ENCODE measurements at places on chromosomes 13 and 19. TPM values are rescaled to one million over a fixed set of nuclear protein-coding genes. Genes with fewer than 3 reads are reported as not detected.

GRCh38 chr19:10104665-10105508 is 1.3 kb upstream of the PPAN start:
- DNase-seq, result no peak

- DNase-seq, result no peak
These were observed 199.2 kb downstream of the DLEU7 start for GRCh38 chr13:50644081-50644871.

DNA sequence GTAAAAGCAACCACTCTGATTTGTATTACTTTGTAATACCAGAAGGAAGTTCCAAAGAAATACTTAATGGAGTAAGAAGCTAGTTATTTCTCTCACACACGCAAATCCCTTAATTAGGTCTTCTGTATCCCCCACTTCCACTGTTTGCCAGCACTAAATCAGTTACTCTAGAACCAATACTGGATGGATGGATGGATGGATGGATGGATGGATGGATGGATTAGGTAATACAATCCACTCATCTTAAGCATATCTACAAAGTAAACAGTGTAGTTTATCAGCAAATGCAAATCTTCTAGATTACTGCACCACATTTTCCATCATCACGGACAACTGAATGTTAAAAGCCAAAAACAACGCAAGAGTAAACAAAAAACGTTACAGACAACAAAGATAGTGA is 5.2 kb upstream of the EFNB2 start:
- no peak for DNase-seq

GRCh38 chr19:42216653-42217519 is 591 bp downstream of the DEDD2 start:
- peak; percentile 76 for DNase-seq

DNA sequence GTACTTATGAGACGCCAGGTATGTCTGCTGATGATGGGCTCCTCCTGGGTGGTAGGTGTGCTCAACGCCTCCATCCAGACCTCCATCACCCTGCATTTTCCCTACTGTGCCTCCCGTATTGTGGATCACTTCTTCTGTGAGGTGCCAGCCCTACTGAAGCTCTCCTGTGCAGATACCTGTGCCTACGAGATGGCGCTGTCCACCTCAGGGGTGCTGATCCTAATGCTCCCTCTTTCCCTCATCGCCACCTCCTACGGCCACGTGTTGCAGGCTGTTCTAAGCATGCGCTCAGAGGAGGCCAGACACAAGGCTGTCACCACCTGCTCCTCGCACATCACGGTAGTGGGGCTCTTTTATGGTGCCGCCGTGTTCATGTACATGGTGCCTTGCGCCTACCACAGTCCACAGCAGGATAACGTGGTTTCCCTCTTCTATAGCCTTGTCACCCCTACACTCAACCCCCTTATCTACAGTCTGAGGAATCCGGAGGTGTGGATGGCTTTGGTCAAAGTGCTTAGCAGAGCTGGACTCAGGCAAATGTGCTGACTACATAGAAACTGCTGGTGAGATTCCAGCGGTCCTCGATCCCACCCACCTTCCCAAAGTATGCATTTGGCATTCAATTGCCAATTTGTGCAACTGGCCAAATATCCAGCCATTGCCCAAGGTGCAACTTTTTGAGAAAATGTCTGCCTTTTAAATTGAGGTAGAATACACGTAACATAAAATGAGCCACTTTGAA is 10.2 kb downstream of the OR2Z1 start:
- DNase-seq, result no peak

The ATXN8OS gene
- not detected for total RNA-seq

The ZNF582 gene
- 5.5 TPM for total RNA-seq
